Spleen (tissue), 13 donors: ENCODE measurements at places on chromosomes 16 and 17. TPM values are rescaled to one million over a fixed set of nuclear protein-coding genes. Genes with fewer than 3 reads are reported as not detected.

GRCh38 chr16:1960665-1961630 lies 1.6 kb downstream of the NDUFB10 start:
- H3K27me3 ChIP-seq, result no peaks in the 10 kb centered on the region
- peak overlapping the region; percentile 34 for H3K27ac ChIP-seq
- H3K4me3 ChIP-seq, result peak overlapping the region; percentile 66
- H3K36me3 ChIP-seq, result no peaks in the 10 kb centered on the region
- DNase-seq, result peak; percentile 76
- H3K4me1 ChIP-seq, result peaks cover 25% of the 10 kb centered on the region

GRCh38 chr17:55402374-55402773 lies 19.3 kb downstream of the MMD start:
- H3K36me3 ChIP-seq, result peaks cover 8% of the 10 kb centered on the region
- H3K4me1 ChIP-seq, result no peaks in the 10 kb centered on the region
- no peak for DNase-seq
- no peaks in the 10 kb centered on the region for H3K27me3 ChIP-seq

DNA sequence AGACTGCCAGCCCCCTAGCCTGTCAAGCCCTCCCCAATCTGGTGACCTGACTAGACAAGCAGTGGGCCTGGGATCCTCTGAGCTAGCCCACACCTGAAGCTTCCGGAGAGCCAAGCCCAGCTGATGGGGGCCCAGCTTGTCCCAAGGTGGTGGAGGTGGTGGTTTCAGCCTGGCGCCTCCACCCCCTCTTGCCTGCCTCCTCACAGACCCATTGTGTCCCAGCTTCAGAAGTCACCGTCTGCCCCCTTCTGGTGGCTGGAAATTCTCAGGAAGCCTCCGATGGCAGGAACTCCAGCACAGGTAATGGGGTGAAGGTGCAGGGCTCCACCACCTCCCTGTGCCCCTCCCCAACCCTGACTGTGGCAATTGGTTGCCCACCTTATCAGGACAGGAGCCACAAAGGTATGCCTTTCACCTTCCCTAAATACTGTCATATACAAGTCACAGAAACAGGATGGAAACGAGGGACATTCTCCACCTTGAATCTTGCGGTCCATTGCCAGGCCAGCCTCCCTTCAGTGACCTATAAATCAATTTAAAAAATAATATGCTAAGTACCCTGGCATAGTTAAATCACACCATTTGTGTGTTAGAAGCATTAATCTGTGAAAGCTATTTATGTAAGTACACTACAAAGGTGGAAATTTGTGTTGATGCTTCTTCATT lies 66.0 kb upstream of the ZNF423 start:
- H3K4me1 ChIP-seq, result no peaks in the 10 kb centered on the region
- peak; percentile 68 for DNase-seq
- no peaks in the 10 kb centered on the region for H3K36me3 ChIP-seq
- H3K4me3 ChIP-seq, result no peak overlapping the region
- no peak overlapping the region for H3K27ac ChIP-seq

- DNase-seq, result no peak
- H3K27me3 ChIP-seq, result no peaks in the 10 kb centered on the region
- peaks cover 17% of the 10 kb centered on the region for H3K4me1 ChIP-seq
- no peak overlapping the region for H3K27ac ChIP-seq
- no peak overlapping the region for H3K4me3 ChIP-seq
- H3K36me3 ChIP-seq, result no peaks in the 10 kb centered on the region
Observed at GRCh38 chr17:30391534-30391933, 12.8 kb downstream of the CPD start.

DNA sequence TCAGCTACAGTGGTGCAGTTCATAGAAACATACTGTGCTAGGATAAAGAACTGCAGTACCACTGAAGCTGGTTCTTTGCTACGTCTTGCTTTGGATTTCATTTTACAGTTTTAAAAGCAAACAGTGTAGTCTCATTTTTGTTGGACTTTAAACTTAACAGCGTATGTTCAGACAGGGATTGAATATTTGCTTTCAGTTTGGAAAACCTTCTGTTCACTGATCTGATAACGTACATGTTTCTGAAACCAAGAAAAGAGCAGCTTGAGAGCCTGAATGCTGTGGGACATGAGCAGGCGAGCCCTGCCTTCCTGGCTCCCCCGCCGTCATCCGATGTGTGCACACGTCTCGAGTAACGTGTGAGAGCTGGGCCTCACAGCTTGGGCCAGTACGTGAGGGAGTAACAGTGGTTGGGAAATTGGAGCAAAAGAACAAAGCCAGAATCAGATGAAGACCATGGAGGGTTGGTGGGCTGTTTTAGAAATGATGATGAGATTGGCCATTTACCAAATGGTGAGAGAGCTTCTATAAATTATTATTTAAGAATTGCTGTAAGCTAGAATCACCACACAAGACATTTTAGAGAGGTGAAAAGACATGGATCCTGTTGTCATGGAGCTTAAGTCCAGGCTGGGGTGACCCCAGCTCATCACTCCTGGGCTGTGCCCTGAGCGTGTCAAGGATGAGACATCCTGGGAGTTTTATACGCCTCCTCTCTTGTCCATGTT lies 20.8 kb upstream of the CLEC18C start:
- no peaks in the 10 kb centered on the region for H3K27me3 ChIP-seq
- H3K4me1 ChIP-seq, result no peaks in the 10 kb centered on the region
- DNase-seq, result peak; percentile 76
- peaks cover 47% of the 10 kb centered on the region for H3K36me3 ChIP-seq
- no peak overlapping the region for H3K4me3 ChIP-seq
- no peak overlapping the region for H3K27ac ChIP-seq

DNA sequence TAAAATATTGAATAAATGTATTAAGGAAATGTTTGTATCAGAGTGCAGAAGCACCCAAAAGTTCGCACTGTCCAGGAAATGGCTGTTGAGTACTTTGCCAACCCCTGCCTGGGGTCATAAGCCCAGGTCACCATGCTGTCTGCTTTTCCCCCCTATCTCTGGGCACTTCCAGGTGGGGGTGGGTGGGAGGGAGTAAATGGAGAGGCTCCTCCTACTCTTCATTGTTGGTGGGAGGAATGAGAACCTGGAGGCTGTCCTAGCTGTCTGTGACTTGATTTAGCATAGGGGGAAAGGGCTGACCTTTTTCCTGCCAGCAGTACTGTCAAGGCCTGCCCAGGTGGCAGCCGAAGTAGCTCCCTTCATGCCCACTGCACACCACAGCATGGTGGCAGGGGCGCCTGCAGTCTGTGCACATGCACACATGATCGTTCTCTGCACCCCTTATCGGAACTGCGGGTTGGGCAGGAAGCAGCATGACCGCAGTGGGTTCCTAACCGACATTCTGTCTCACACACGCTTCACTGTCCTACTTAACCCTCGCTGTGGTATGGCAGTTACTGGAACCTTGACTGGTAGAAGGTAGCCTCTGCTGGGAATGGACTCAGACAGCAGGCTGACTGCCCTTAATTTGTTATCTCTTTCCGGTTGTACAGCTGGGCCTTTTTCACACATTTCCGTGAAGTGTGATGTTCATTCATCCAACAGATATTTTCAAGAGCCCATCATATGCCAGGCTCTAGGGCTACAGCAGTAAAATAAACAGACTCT lies 41.5 kb downstream of the LDHD start:
- no peak overlapping the region for H3K27ac ChIP-seq
- no peaks in the 10 kb centered on the region for H3K36me3 ChIP-seq
- peak; percentile 93 for DNase-seq
- peaks cover 4% of the 10 kb centered on the region for H3K27me3 ChIP-seq

DNA sequence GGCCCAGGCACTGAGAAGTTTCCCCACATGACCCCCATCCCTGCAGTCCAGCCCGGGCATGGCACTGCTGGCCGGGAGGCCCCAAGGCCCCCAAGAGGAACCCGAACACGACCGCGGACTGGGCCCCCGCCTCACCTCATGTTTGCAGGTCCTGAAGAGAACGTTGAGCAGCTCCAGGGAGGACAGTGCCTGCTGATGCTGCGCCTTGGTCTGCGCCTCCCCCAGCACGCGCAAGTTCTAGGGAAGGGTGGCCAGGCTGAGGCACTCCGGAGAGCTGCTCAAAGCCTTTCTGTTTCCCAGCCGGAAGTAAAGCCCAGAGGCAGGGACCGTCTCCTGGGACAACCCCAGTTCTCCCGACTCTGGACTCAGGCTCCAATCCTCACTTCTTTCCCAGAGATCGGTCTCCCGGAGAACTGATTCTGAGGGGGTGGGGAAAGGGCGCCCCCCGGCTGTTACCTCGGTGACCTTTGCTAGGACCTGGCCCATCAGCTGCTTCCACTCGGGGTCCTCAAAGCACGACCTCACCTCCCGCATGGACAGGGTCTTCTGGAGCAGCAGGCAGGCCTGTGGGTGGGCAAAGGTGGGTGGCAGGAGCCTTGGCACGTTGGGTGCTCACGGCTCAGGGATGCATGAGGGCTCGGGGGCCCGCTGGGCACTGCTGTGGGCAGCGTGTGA lies 13.7 kb downstream of the MYBBP1A start:
- no peaks in the 10 kb centered on the region for H3K27me3 ChIP-seq
- H3K4me1 ChIP-seq, result peaks cover 32% of the 10 kb centered on the region
- H3K27ac ChIP-seq, result peak overlapping the region; percentile 58
- H3K4me3 ChIP-seq, result no peak overlapping the region

DNA sequence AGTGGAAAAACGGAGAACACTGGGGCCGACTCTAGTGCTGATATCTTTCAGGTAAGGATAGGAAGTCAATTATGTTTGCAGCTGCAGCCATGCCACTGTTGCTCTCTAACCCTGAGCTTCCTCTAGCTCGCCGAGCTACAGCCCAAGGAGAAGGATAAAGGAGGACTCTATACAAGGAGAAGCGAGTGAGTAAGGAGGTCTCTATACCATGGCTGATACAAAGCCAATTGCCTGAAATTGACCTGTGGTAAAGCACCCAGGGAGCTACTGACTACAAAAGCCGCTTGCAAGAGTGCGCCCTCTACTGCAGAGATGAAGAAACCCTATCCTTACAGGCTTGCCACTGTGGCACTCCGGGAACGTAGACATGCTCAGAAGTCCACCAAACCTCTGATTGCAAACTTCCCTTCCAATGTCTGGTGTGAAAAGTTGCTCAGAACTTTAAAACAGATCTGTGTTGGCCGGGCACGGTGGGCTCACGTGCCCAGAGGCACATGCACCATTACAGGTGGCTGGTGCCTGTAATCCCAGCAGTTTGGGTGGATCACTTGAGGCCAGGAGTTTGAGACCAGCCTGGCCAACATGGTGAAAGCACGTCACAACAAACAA lies 10.8 kb upstream of the SLC46A1 start:
- no peaks in the 10 kb centered on the region for H3K36me3 ChIP-seq
- no peak for DNase-seq
- no peak overlapping the region for H3K4me3 ChIP-seq
- H3K27ac ChIP-seq, result no peak overlapping the region
- peaks cover 7% of the 10 kb centered on the region for H3K4me1 ChIP-seq

GRCh38 chr16:66444049-66444481 lies 17.0 kb downstream of the BEAN1 start:
- DNase-seq, result no peak
- H3K27ac ChIP-seq, result no peak overlapping the region
- H3K4me3 ChIP-seq, result no peak overlapping the region
- H3K27me3 ChIP-seq, result no peaks in the 10 kb centered on the region
- H3K4me1 ChIP-seq, result no peaks in the 10 kb centered on the region

GRCh38 chr17:61260071-61260797 lies 139.4 kb upstream of the TBX2 start:
- no peaks in the 10 kb centered on the region for H3K4me1 ChIP-seq
- peak overlapping the region; percentile 33 for H3K27ac ChIP-seq
- no peaks in the 10 kb centered on the region for H3K36me3 ChIP-seq
- DNase-seq, result no peak

DNA sequence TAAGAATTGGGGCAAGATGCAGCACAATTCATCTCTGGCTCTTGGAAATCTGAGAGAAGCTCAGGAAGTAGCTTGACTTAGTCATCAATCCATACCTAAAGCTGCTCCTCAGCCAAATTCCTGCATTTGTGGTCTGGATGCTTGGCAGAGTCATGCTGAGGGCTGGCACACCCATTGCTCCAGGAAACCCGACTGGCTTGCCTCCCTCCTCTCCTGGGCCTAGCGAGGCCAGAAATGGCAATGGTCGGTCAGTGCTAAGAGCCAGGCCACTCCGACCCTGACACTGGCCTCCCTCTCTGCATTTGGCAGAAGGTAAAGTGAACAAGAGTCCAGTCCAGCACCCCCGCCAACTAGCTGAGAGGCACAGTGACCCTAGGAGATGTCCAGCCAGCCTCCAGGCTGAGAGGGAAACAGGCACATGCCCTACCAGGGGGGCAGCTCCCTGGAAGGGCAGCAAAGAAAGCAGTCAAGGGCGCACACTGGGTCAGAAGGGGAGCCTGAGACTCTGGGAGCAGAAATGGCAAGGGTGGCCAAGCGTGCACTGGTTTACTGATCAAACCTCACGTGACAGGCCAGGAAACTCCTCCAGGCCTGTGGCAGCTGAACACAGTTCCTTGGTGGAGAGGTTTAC lies 10.0 kb downstream of the POLDIP2 start:
- peaks cover 42% of the 10 kb centered on the region for H3K4me1 ChIP-seq
- peaks cover 2% of the 10 kb centered on the region for H3K36me3 ChIP-seq
- DNase-seq, result peak; percentile 86
- H3K4me3 ChIP-seq, result no peak overlapping the region
- no peaks in the 10 kb centered on the region for H3K27me3 ChIP-seq

GRCh38 chr16:1918351-1919326 lies at the start of gene HS3ST6:
TSS of gene HS3ST6 (minus strand) at chr16:1918415. CDS start at chr16:1918323, 92 bp downstream.
- H3K27ac ChIP-seq, result no peak within 1 kb of the TSS
- H3K4me3 ChIP-seq, result no peak within 1 kb of the TSS
- no peak for DNase-seq
- H3K4me1 ChIP-seq, result peaks cover 21% of the 10 kb centered on the region
- no peaks in the 10 kb centered on the region for H3K36me3 ChIP-seq

- no peak overlapping the region for H3K4me3 ChIP-seq
- no peaks in the 10 kb centered on the region for H3K4me1 ChIP-seq
- no peaks in the 10 kb centered on the region for H3K36me3 ChIP-seq
Observed at GRCh38 chr17:62572488-62572887, 55.0 kb upstream of the MRC2 start.

DNA sequence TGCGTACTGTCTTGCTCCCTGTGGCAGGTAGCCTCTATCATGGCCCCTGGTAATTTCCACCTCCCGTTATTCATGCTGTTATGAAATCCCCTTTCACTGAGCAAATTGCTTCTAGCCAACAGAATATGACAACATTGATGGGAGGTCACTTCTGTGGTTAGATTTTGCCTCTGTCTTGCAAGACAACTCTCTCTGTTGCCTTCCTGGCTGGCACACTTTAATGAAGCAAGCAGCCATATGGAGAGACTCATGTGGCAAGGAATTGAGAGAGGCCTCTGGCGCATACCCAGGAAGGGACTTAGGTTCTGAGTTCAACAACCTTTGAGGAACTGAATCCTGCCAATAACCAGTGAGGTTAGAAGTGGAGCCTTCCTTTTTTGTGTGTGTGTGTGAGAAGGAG lies 51.8 kb upstream of the GPRC5B start:
- no peak overlapping the region for H3K27ac ChIP-seq
- H3K4me3 ChIP-seq, result no peak overlapping the region
- no peak for DNase-seq
- H3K4me1 ChIP-seq, result no peaks in the 10 kb centered on the region
- H3K27me3 ChIP-seq, result no peaks in the 10 kb centered on the region
- no peaks in the 10 kb centered on the region for H3K36me3 ChIP-seq

GRCh38 chr16:49632086-49632794 lies 223.7 kb downstream of the ZNF423 start:
- H3K4me3 ChIP-seq, result no peak overlapping the region
- H3K27me3 ChIP-seq, result no peaks in the 10 kb centered on the region
- no peak overlapping the region for H3K27ac ChIP-seq

Gene PKMYT1
- 6.8 TPM for polyA plus RNA-seq

Gene DPEP3
- 0.49 TPM for polyA plus RNA-seq

Gene PPY
- not detected for polyA plus RNA-seq

Gene SNAI3
- 7.8 TPM for polyA plus RNA-seq

Gene PERCC1
- polyA plus RNA-seq, result not detected

Gene NPIPA2
- 1.8 TPM for polyA plus RNA-seq

Gene PIRT
- 0.02 TPM for polyA plus RNA-seq

Gene PLK1
- 6.4 TPM for polyA plus RNA-seq

Gene HAS3
- 0.96 TPM for polyA plus RNA-seq

Gene SOST
- polyA plus RNA-seq, result not detected

Gene GSG1L2
- not detected for polyA plus RNA-seq

Gene NPIPB6
- 1.0 TPM for polyA plus RNA-seq

Gene KARS1
- 83.2 TPM for polyA plus RNA-seq
